SIG-M5 (cell line): ENCODE measurements at places on chromosomes 6 and 20.

DNA sequence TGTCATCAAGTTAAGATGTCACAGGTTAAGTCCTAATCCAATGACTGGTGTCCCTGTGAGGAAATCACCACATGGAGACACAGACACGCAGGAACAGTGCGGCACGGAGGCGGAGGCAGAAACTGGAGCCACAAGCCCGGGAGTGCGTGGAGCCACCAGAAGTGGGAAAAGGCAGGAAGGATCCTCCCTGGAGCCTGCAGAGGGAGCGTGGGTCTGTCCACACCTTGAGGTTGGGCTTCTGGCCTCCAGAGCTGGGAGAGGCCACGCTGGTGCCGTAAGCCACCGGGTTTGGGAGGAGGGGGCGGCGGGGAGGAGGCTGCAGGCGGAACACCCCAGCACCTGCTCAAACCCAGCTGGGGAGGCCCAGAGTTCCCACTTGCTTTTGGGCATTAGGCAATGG is 3.8 kb downstream of the CABLES2 start:
- DNase-seq = no peak

GRCh38 chr20:47854687-47855212 is 69.5 kb upstream of the SULF2 start:
- no peak for DNase-seq

- DNase-seq = no peak
Observed at GRCh38 chr20:38283236-38283635, 20.7 kb upstream of the BPI start.

GRCh38 chr20:23180451-23180921 is 94.4 kb upstream of the CD93 start:
- no peak for DNase-seq

GRCh38 chr6:15200087-15200486 is 45.8 kb upstream of the JARID2 start:
- DNase-seq = no peak

DNA sequence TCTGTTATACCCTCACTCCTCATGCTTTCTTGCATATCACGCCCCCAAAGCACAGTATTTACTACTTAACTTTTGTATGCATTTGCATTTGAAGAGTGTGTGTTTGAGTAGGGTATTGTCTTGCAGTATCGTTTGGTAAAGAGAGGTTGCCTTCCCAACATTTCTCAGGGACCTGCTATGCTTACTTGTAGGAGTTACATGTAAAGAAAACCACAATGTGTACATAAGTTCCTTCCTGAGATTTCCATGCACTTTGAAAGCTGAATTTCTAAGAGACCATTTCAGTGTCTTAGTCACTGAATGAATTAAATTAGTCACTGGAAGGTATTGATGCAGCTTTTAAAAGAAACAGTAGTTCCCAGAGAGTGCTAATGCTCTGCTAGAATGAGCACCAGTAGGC is 159.3 kb upstream of the LAMA2 start:
- DNase-seq = no peak

GRCh38 chr6:4613795-4614194 is 162.4 kb upstream of the CDYL start:
- DNase-seq = no peak

DNA sequence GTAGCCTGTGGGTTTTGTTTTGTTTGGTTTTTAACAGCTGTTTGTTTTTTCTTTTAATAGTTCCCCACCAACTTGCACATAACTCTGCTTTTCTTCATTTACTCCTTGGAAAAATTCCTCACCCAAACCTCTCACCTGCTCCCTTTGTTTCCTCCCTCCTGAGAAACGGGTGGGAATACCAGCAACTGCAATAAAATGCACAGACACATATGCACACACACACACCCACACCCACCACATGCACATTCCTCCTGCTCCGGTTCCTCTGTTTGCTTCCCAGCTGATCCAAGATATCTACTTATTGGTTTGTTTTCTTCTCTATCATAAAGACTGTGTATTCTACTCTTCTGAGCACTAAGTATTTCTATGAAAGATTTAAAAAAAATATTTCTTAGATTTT is 161.1 kb upstream of the EPHA7 start:
- no peak for DNase-seq

DNA sequence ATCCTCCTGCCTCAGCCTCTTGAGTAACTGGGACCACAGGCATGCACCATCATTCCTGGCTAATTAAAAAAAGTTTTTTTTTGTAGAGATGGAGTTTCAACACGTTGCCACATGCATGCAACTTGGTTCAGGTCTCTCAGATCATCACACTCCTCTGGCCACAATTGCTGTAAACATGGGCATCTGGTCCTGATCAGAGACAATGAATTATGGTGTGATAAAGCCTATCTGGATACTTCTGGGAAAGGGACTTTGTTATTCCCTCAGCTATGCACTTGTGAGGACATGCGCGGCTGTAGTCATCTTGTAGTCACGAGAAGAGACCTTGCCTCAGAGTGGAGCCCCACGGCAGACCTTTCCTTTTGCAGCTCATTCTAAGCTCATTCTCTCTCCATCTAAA is 210.9 kb upstream of the ZFP64 start:
- DNase-seq = no peak

DNA sequence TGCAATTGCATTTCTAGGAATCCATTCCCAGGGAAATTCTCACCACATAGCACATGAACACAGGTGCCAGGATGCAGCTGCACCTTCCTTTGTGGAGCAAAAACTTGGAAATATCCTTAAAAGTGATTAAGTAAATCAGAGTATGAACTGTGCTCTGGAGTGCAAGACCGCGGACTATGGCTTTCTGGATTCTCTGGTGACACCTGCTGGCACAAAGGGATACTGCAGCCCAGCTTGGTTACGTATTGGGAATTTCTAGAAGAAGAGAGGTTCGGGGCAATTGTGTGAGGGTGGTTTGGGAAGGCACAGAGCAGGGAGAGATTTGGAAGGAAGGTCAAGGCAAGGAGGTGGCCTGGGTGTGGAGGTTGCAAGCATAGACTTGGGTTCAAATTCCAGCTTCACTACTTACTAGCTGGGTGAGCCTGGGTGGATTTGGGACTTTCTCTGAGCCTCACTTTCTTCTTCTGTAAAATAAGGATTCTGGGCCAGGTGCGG is 15.9 kb upstream of the PEDS1 start:
- DNase-seq = no peak

- DNase-seq = no peak
Observed at GRCh38 chr20:53706466-53707370, 113.1 kb upstream of the ZNF217 start.

GRCh38 chr20:17628101-17628841 is 53.8 kb downstream of the RRBP1 start:
- DNase-seq = no peak

DNA sequence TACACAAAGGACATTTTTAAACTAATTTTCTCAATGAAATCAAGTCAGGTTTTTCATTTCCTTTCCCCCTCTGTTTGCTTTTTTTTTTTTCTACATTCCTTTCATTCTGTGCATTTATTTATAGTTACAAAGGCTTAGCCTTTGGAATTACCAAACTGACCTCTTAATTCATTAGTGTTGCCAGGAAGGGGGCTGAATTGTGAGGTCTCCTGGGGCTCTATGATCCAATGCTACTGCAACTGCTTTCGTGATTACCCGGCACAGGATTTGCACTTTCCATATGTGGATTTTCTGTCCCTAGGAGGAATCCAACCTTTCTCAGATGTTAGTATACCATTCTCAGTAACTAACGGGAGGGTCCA is 35.3 kb downstream of the NEDD9 start:
- no peak for DNase-seq

GRCh38 chr6:158766621-158767455 is 52.3 kb downstream of the EZR start:
- DNase-seq = no peak

- DNase-seq = no peak
Observed at GRCh38 chr6:89559487-89559886, 79.1 kb downstream of the LYRM2 start.

GRCh38 chr20:1809131-1809572 is 86.1 kb upstream of the SIRPA start:
- DNase-seq = no peak
